Activated CD8-positive, alpha-beta memory T cell treated with anti-CD3 and anti-CD28 coated beads for 1 hour (primary cell): ENCODE measurements at places on chromosomes 5 and 9.

GRCh38 chr5:179772351-179772750 is 21.4 kb upstream of the LTC4S start:
- DNase-seq = no peak

DNA sequence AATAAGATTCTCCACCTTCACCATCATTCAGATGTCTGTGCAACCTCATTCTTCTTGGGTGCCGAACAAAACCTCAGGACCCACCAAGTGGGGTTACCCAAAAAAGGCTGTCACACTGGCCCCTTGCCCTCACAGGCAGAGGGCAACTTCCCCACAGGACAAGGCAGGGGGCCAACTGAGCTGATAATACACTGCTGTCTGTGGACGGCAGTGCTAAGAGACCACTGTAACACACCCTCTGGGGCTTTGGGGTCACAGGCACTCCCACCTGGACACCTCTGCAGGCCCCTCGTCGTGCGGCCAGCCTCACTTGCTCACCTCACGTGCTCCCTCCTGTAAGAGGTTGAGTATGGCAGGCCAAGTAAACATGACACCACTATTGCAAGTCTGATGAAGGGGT is 515.8 kb upstream of the COX7C start:
- no peak for DNase-seq

GRCh38 chr5:157245886-157246285 is 20.0 kb upstream of the CYFIP2 start:
- DNase-seq = no peak

DNA sequence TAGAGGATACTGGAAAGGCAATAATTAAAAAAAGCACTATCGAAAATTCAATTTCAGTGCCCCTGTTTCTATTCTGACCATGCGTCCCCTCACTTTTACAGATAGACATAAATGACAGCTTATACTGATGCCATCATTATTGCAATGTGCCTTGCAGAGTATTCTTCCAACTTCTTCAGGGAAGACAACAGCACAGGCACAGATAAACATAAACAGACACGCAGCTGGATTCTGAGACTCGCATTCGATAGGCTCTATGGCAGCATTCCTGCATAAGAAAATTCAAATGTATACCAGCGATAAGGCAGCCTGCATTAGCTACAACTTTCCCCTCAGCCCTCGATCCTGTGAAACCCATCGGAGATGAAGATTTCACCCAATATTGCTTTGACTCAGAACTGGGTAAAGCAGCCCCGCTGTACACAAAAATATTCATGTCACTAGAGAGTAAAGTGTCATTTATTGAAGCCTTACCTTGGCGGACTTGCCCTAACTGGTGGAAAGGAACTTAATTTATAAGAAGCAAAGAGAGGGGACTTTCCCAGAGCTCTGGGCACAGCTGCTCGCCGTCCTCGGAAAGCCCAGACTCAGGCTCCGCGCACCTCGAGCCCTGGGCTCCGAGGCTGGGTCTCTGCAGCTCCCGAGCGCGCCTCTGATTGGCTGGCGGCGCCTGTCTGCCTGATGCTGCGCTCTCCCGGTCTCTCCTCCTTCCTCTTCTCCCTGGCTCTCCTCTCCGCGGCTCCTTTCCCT is at the start of gene CDH18:
Gene CDH18 (minus strand): TSS at position 589 of the 750 bp plus-strand sequence. CDS start 149,214 bp downstream, outside the sequence.
- DNase-seq = no peak

GRCh38 chr5:11918463-11919045 is 14.3 kb upstream of the CTNND2 start:
- DNase-seq = no peak
